GM23338 (cell line): ENCODE measurements at places on chromosomes 4 and X.

DNA sequence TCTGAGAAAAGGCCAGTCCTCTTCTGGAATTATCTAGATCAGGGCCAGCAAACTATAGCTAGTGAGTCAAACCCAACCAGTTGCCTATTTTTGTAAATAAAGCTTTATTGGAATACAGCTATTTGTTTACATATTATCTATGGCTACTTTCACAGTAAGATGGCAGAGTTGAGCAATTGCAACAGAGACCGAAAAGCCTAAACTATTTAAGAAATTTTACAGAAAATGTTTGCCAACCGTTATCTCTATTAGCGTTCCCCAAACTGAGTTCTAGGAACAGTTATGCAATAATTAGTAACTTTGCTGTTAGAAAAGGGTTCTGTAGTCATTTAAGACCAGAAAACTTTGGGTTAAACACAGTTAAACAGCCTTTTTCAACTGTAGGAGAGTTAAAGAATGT, 10.5 kb downstream of the TEX13B start:
- H3K27ac ChIP-seq, result no peak overlapping the region
- DNase-seq, result no peak
- no peak overlapping the region for H3K4me3 ChIP-seq
- H3K4me1 ChIP-seq, result peaks cover 6% of the 10 kb centered on the region
- H3K36me3 ChIP-seq, result no peaks in the 10 kb centered on the region

DNA sequence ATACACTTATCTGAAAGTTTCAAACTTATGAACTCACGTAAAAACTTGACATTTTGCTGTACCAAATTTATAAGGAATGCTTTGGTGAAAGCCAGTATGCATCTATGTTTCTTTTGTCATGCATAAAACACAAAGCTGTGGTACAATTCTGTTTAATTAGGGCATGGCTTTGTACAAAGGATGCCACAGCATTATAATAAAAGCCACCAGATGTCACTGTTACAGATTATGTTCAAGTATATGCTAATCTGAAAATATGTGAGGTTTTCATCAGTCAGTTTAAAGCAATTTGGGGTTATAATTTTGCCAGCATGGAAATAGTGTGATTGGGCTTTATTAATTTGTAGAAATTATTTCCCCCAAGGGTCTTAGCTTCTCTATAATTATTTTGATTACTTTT, 69.0 kb downstream of the ATOH1 start:
- no peaks in the 10 kb centered on the region for H3K27me3 ChIP-seq
- peak; percentile 21 for DNase-seq
- H3K36me3 ChIP-seq, result no peaks in the 10 kb centered on the region
- no peaks in the 10 kb centered on the region for H3K4me1 ChIP-seq
- H3K4me3 ChIP-seq, result no peak overlapping the region

DNA sequence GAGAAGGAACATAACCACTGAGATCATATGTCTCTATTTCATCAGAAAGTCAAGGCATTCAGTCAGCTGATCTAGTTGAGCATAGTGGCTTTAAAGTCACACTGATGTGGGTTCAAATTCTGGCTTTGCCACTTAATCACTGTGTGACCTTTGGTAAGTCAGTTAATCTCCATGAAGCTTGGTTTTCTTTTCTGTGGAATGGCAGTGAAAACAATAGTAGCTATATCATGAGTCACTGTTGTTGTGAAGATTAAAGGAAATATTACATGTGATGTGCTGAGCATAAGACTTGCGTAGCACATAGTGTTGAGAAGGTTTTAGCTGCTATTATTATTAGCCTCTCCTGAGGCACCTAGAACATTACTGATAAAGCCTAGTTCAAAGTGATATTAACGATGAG, 242.2 kb downstream of the FMR1NB start:
- no peaks in the 10 kb centered on the region for H3K4me1 ChIP-seq
- no peak for DNase-seq
- no peaks in the 10 kb centered on the region for H3K27me3 ChIP-seq
- no peak overlapping the region for H3K4me3 ChIP-seq
- H3K36me3 ChIP-seq, result no peaks in the 10 kb centered on the region

- DNase-seq, result no peak
- no peak overlapping the region for H3K27ac ChIP-seq
- no peak overlapping the region for H3K4me3 ChIP-seq
Measured at GRCh38 chr4:138689187-138689586, 326.4 kb upstream of the NOCT start.

- DNase-seq, result peak; percentile 82
- H3K36me3 ChIP-seq, result no peaks in the 10 kb centered on the region
- H3K4me3 ChIP-seq, result peak within 1 kb of the TSS; percentile 66
- 0 out of 2 replicates have a peak, but pooled peaks cover 3% of the 10 kb centered on the region for H3K4me1 ChIP-seq
Measured at GRCh38 chrX:101051549-101052302, at the start of gene TRMT2B. Gene TRMT2B, minus strand, starts transcription at chrX:101052111. Its CDS starts 9,822 bp downstream, at chrX:101042289.

DNA sequence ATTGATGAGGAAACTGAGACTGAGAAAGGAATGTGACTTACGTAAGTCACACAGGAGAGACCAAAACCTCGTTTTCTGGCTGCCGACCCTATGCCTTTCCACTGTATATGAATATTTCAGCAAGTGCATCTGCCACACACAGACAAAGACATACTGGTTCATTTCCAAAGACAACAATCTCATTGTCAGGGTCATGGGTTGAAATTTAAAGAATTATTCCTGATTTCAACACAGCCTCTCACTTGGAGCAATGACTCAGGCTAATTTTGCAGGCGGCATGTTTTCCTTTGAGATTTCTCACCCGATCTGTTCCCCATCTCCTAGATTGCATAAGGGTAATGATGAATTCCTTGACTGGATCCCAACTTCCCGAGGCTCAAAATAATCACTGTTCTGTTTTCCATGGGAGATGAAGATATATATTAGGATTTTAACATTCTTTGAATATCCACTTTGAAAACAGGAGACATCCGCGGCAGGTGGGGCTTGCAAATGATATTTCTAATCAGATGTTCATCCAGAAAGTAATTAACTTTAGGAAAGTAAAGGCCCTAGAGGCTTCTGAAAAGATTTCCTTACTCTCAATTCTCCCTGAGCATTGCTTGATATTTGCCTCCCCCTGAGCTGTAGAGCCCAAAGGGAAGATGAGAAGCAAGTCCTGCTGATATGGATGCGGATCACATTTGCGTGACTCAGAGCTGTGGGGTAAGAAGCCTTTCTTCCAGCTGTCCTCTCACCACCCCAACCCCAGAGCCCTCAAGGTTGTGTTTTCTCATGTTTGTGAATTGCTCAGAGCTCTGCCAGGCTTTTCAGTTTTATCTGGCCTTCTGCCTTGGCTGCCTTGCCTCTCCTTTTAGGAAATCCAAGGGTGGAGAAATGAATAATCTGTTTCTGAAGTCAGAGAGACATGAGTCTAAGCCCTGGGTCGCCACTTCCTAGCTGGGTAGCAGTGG, 361.1 kb upstream of the BOD1L1 start:
- no peaks in the 10 kb centered on the region for H3K36me3 ChIP-seq
- H3K4me3 ChIP-seq, result no peak overlapping the region
- H3K4me1 ChIP-seq, result no peaks in the 10 kb centered on the region
- DNase-seq, result no peak

DNA sequence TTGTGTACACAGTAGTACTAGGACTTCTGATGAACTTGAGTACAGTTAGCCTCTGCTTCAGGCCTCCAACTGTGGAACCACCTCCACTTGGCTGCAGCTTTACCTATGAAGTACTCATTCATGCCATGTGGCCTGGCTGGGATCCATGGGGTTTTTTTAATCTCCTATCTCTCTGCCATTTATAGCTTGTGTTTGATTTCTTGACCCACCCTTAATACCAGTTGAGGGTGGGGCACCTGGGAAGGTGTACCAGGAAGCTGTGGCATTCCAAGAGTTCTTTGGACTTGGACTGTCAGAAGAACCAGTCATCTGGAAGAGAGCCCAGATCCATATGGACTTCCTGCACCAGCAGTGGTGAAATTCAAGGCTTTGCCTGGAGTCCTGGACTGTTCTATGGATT, 230.1 kb downstream of the SHROOM3 start:
- H3K4me3 ChIP-seq, result no peak overlapping the region
- H3K27ac ChIP-seq, result no peak overlapping the region
- no peak for DNase-seq

GRCh38 chrX:41384051-41384705, 50.2 kb downstream of the DDX3X start:
- H3K27ac ChIP-seq, result no peak overlapping the region
- peaks cover 6% of the 10 kb centered on the region; the same call in 1 of the 2 replicates for H3K4me1 ChIP-seq
- H3K4me3 ChIP-seq, result no peak overlapping the region
- DNase-seq, result peak; percentile 15
- H3K36me3 ChIP-seq, result no peaks in the 10 kb centered on the region
- no peaks in the 10 kb centered on the region for H3K27me3 ChIP-seq

DNA sequence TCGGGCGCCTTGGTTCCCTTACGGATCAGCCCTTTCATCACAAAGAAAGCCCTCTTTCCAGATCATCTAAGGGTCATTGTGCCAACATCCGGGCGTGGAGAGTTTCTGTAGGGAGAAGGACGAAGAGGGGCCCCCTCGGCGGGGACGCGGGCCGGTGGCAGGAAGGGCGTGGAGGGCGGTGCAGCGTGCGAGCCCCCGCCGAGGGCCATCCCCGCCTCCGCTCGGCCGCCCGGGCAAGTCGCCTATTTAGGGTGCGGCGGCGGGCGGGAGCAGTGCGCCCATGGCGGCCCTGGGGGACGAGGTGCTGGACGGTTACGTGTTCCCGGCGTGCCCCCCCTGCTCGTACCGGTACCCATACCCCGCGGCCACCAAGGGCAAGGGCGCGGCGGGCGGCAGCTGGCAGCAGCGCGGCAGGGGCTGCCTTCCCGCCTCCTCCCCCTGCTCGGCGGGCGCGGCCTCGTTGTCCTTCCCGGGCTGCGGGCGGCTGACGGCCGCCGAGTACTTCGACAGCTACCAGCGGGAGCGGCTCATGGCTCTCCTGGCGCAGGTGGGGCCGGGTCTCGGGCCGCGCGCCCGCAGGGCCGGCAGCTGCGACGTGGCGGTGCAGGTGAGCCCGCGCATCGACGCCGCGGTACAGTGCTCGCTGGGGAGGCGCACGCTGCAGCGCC, at the start of gene ZAR1:
Gene ZAR1 (plus strand): TSS at position 241 of the 668 bp plus-strand sequence. CDS start 40 bp downstream, at position 281.
- no peaks in the 10 kb centered on the region for H3K36me3 ChIP-seq
- peak; percentile 62 for DNase-seq

DNA sequence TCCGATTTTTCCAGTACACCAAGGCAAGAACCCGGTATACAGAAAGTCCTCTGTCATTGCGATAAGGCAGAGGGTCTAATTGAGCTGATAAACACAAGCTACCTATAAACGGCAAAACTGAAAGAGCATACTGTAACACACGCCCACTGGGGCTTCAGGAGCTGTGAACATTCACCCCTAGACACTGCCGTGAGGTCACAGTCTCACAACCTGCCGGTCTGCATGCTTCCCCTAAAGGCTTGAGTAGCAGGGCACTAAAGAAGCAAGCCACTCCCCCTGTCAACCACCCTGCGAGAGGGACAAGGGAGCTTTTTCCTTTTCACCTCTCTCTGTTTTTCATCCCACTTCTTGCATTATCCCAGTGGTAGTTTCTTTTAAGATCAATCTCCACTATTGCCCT, 22.4 kb upstream of the F9 start:
- H3K4me1 ChIP-seq, result no peaks in the 10 kb centered on the region
- peak; percentile 1 for DNase-seq
- no peaks in the 10 kb centered on the region for H3K36me3 ChIP-seq
- no peaks in the 10 kb centered on the region for H3K27me3 ChIP-seq
- H3K4me3 ChIP-seq, result no peak overlapping the region

DNA sequence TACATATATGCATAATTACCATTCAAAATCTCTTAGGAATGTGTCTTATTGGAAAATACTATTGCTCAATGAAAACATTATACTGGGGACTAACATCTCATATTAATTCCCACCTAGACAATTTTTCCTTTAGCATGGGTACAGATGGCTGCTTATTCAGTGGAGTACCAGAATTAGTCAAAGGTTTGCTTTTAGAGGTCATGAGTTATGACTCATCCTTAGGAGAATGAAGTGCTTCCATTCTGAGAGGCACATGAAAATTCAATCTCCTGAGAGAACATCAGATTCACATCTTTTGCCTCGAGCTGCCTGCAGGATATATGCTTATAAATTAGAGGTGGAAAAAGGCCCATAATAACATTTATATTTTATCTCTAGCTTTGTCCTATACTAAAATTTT, 378.0 kb upstream of the DMD start:
- H3K4me3 ChIP-seq, result no peak overlapping the region
- no peaks in the 10 kb centered on the region for H3K27me3 ChIP-seq
- H3K36me3 ChIP-seq, result no peaks in the 10 kb centered on the region
- no peak overlapping the region for H3K27ac ChIP-seq
- H3K4me1 ChIP-seq, result peaks cover 6% of the 10 kb centered on the region; the same call in 1 of the 2 replicates
- DNase-seq, result no peak

GRCh38 chr4:98786866-98787265, 128.5 kb upstream of the TSPAN5 start:
- no peak overlapping the region for H3K4me3 ChIP-seq
- no peak overlapping the region for H3K27ac ChIP-seq
- H3K36me3 ChIP-seq, result no peaks in the 10 kb centered on the region

DNA sequence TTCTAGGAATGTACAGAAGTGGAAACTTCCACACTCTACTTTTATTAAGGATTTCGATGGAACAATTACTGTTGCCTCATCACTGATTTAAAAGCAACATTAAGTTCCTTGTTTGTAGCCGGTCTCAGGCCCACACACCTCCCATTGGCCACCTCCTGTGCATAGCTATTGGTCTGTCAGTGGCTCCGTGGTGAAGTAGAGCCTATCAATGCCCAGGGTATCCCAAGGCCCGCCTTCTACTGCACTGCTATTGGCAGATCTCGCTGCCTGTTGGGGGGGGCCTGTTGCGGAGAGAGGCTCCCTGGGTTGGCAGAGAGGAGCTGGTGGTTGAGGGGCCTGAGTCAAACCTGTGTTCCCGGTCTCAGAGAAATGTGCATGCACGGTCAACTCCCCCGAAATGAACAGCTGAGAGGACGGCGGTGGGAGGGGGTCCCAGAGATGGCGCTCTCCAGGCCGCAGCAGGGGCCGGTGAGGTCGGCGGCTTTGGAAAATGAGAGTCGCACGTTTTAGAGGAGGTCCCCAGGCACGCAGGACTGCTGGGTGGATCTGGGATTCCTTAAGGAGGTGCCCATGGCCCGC, 4.9 kb upstream of the ARAF start:
- peak; percentile 90 for DNase-seq
- H3K4me3 ChIP-seq, result peak overlapping the region; percentile 52
- no peaks in the 10 kb centered on the region for H3K36me3 ChIP-seq
- no peaks in the 10 kb centered on the region for H3K27me3 ChIP-seq
- peaks cover 7% of the 10 kb centered on the region; the same call in 1 of the 2 replicates for H3K4me1 ChIP-seq

DNA sequence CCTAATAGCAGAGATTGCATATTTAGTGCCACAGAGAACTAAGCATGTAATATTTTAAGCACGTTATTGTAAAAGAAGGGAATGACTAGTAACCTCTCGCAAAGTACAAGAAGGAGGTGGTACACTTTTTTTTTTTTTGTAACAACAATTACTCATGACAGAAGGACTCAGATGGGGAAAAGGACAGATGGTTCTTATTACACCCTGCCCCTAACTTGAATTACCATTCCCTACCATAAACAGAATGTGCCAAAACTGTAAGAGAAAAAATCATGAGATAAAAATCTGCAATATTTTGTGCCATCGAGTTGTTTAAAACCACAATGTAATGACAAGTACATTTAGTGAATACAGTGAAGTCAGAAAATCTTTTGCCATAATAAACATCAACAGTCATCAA, 33.0 kb upstream of the RAPGEF2 start:
- no peak for DNase-seq
- H3K4me1 ChIP-seq, result peaks cover 32% of the 10 kb centered on the region
- H3K27me3 ChIP-seq, result no peaks in the 10 kb centered on the region
- no peak overlapping the region for H3K4me3 ChIP-seq
- H3K36me3 ChIP-seq, result no peaks in the 10 kb centered on the region
